WERI-Rb-1 (cell line): ENCODE measurements at places on chromosomes 12 and 14.

DNA sequence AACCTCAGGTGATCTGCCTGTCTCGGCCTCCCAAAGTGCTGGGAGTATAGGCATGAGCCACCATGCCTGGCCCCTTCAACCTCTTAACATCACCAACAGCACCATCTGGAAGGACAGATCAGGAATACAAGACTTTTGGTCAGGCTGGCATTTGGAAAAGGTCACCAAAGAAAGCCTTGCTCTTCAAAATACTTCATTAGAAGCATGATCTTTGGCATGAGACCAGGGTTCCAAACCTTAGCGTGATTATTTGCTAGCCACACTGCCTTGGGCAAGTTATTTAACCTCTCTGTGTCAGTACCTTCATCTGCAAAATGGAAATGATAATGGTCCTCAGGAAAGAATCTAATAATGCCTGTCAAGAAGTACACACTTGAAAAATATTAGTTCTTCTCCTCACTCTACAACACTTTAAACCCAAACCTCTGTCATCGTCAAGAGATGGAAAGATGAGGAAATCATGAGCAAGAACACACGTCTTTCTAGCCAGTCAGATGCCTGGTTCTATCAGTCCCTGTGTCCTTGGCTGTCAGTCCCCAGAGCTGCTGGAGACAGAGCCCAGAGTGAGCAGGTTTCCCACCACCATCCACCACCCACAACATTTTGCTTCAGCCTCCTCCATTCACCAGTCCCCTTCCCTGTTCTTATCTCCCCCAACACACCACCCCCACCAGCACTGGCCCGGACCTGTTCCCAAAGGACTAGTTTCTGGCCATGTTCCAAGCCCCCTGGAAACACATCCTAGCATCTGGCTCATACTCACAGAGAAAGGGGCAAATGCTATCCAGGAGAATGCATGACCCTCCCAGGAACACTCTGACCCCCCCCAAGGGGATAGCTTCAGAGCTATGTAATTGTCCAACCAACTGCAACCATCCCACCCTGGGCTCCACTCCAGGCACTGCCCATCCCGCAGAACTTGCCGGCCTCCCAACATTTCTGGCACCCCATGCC lies 2.0 kb downstream of the ADCY6 start:
- DNase-seq: no peak

DNA sequence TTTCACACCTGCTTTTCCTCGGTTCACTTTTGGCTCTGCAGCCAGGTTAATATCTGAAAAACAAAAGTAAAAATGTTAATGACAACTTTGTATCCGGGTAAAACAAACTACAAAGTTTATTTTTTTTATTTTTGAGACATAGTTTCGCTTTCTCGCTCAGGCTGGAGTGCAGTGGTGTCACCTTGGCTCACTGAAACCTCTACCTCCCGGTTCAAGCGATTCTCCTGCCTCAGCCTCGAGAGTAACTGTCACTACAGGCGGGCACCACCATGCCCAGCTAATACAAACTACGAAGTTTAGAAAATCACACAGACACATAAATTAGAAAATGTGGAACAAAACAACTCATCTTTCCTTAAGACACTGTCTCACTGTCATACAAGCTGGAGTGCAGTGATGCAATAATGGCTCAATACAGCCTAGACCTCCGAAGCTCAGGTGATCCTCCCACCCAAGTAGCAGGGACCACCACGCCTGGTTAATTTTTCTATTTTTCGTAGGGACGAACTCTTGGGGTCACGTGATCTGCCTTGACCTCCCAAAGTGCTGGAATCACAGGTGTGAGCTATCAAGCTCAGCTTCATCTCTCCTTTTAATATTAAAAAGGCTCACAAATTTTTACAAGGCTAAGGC lies 38.1 kb downstream of the HNRNPC start:
- no peak for DNase-seq

GRCh38 chr14:88233915-88234314 lies 89.2 kb downstream of the KCNK10 start:
- DNase-seq: peak; percentile 59

GRCh38 chr14:92595267-92595666 lies 81.7 kb downstream of the RIN3 start:
- no peak for DNase-seq

DNA sequence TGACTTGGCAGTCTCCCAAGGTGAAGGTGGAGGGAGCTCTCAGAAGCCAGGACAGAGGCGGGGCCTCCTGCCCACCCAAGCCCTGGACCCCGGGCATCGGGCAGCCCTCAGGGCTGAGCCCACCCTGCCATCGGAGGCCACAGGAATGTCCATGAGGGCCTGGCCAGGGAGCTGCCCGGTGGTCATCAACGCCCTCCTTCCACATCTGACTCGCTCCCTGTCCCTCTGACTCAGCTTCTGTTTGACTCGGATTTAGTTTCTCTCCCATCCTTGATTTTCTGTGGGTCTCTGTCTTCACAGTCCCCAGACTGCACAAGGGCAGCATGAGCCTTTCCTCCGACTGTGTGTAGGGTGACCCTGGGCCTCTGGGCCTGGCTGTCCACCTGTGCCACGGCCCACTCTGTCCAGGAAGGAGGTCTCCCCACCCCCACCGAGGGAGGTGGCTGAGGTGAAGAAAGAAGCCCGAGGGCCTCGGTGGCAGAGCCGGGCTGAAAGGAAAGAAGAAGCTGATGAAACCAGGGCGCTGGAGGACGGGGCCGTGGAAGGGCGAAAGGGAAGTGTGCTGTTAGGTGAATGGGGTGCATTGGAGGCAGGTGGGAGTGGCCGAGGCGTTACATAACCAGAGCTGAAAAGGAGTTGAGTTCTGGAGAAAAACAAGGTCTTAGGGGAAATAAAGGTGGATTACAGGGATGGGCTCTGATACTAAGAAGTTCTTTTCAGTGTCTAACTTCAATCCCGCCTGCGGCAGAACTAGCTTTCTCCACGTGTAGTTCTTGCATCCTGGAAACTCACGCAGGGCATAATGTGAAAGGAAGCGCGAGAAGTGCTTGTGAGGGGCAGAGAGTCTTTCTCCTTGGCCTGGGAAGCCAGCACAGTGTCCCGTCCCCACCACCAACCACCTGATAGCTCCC lies 16.7 kb upstream of the TMEM106C start:
- no peak for DNase-seq

GRCh38 chr14:55418411-55418810 lies 6.8 kb upstream of the ATG14 start:
- no peak for DNase-seq

DNA sequence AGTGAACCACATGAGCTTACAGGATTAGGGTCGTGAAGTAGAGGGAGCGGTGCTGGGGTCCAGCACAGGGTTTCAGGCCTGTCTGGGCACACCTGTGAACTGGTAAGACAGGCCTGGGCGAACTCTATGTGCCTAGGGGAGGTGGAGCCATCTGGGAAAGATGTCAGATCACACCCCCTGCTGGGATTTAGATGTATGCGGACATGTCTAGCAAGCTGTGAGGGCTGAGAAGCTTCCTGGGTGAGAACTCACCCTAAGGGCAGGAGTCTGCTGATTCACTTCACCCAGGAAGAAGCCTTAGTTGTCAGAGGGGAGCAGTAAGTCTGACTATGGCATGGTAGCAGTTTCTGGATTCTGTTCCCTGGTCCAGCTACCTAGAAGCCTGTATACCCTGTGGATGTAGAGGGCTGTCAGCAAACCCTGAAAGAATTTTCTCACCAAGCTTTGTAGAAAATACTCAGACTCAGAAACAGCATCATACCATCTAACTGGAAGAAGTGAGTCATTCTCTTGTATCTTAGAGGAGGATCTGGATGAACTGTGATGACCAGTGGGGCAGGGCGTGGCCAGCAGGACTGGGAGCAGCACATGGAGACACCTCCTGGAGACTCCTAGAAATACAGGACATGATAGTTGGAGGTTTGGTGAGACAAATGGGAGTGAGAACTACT lies 11.2 kb upstream of the PYGL start:
- peak; percentile 83 for DNase-seq
